Stimulated activated CD8-positive, alpha-beta memory T cell treated with anti-CD3 and anti-CD28 coated beads, Interleukin-15, amount 100 ng/mL, for 4 hours (primary cell): ENCODE measurements at places on chromosomes 1 and 21.
A peak's percentile ranks its signal among the peaks of the same experiment; 100 is the strongest.

GRCh38 chr1:27934818-27935549, at the start of gene SMPDL3B:
TSS of gene SMPDL3B (plus strand) at chr1:27935000. CDS start at chr1:27935184, 184 bp downstream.
- DNase-seq, result no peak

- peak; percentile 88 for DNase-seq
These were observed at the start of gene NTPCR for GRCh38 chr1:232950197-232951176. TSS of gene NTPCR (plus strand) at chr1:232950611. CDS start at chr1:232950711, 100 bp downstream.

- DNase-seq, result no peak
These were observed 237.6 kb downstream of the SDCCAG8 start for GRCh38 chr1:243493156-243494129.

DNA sequence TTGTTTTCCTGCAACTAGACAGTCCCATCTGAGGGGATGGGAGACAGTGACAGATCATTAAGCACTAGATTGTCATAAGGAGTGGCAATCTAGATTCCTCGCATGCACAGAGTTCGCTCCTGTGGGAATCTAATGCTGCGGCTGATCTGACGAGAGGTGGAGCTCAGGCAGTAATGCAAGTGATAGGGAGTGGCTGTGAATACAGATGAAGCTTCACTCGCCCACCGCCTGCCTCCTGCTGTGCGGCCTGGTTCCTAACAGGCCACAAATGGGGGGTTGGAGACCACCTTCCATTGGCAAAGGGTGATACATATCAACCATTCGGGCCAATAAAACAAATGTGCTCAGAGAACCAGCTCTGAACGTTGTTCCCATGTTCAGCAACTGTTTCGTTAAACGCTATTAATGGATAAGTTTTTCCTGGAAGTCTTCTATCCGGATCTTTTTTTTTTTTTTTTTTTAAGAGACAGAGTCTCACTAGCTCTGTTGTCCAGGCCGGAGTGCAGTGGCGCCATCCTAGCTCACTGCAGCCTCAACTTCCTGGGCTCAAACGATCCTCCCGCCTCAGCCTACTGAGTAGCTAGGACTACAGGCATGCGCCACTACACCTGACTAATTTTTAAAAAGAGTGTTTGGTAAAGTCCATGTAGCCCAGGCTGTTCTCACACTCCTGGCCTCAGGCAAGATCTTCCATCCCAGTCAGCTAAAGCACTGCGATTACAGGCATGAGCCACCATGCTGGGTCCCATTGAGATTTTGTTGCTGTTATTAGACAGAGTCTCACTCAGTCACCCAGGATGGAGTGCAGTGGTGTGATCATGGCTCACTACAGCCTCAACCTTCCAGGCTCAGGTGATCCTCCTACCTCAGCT, 8.7 kb upstream of the RSRP1 start:
- DNase-seq, result no peak

DNA sequence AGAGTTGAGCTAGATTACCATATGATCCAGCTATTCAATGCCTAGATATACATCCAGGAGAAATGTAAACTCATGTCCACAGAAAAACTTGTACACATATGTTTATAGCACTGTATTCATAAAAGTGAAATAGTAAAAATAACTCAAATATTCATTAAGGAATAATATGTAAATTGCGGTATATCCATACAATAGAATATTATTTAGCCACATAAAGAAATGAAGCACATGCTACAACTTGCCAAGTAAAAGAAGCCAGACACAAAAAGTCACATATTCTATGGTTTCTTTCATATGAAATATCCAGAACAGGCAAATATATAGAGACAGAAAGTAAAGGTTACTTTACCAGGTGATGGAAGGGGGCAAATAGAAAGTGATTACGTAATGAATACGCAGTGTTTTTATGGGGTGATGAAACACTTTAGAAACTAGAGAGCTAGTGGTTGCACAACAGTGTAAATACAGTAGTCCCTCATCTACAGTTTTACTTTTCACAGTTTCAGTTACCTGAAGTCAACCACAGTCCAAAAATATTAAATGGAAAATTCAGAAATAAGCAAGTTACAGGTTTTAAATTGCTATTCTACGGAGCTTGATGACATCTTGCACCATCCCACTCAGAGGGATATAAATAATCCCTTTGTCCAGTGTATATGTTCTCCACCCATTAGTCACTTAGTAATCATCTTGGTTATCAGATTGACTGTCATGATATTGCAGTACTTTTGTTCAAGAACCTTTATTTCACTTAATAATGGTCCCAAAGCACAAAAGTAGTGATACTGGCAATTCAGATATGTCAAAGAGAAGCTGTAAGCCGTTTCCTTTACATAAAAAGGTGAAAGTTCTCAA, 62.3 kb downstream of the ZNF644 start:
- DNase-seq, result no peak

DNA sequence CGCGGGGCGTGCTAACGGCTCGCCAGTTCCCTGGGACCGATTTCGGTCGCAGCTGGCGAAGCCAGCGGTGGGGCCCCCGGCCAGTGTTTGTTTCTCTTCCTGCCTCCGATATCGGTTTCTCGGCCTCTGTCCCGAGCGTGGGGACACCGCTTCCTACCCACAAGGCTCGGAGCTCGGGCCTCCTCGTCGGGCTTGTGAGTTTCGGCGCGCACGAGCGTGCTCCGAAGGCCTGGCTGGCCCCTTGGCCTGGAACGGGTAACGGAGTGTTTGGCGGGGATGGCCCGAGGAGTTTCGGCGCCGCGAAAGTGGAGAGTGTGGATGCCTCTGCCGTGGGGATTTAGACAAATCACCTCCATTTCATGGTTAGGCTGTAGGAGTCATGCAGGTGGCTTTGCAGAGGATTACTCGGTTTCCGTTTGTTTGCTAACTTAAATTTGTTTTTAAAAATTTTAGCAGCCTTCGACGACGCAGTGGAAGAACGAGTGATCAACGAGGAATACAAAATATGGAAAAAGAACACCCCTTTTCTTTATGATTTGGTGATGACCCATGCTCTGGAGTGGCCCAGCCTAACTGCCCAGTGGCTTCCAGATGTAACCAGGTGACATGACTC, 559 bp downstream of the RBBP4 start:
- DNase-seq, result no peak

- DNase-seq, result no peak
These were observed 68.3 kb downstream of the PLA2G4A start for GRCh38 chr1:186897008-186897407.

- no peak for DNase-seq
These were observed 32.1 kb downstream of the FAM151A start for GRCh38 chr1:54591127-54591756.

DNA sequence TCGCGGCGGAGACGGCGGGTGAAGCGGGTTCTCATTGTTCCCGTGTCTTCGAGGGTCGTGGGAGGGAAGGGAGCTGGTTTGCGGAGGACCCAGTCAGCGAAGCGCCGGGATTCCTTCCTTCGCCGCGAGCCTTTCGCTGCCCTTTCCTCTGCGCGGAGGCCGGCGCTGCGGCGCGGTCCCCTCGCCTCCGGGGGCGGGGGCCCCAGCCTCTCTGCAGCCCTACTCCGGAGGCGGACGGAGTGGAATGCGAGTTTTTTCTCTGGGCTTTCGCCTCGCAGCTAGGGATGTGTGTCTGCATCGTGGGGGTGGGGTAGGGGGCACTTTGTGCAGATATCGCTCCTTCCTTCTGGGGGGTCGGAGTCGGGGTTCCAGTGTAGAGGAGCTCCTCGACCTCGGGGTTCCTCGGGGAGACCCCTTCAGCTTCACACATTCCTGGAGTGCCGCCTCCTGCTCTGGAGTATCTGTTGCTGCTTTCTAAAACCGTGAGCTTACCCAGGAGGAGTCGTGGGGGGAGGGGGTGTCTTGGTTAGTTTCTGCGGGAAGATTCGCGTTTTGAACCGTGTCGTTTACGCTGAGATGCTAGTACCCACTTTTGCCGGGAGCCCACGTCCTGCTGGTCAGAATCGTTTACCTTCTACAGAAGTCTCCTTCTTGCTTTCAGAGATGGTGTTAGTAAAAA, 595 bp downstream of the RNF2 start:
- DNase-seq, result peak; percentile 1

DNA sequence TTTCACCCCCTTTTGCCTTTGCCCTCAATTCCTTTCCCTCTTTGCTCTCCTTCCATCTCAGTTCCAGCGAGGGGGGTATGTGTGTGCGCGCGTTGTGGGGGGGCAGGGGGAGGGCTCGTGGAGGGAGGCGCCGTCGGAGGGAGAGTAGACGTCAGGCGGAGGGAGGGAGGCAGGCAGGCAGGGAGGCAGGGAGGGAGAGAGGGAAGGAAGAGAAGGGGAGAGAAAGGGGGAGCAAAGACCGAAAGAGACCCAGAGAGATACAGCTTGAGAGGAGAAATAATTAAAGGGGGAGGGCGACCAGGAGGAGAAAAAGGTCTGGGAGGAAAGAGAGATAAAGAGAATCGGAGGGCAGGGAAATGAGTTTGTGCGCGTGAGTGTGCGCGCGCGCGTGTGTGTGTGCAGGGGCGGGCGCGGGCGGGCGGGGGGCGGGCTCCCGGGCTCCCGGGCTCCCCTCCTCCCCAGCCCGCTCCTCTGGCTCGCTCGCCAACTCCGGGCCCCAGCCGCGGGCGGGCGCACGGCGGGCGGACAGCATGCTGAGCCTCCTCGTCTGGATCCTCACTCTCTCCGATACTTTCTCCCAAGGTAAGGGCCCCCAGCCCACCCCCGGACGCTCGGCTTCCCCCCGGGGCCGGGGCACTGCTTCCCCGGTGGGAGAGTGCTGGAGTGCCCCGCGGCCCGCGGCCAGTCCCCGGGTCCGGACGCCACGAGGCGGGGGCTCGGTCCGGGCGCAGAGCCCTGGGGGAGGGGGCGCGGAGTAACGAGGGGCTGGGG, at the start of gene KIRREL1:
Gene KIRREL1 (plus strand): TSS at position 499 of the 771 bp plus-strand sequence. CDS start 32 bp downstream, at position 531.
- DNase-seq, result no peak
